Small intestine (tissue), 16 donors: ENCODE measurements at places on chromosomes 13 and 19.

DNA sequence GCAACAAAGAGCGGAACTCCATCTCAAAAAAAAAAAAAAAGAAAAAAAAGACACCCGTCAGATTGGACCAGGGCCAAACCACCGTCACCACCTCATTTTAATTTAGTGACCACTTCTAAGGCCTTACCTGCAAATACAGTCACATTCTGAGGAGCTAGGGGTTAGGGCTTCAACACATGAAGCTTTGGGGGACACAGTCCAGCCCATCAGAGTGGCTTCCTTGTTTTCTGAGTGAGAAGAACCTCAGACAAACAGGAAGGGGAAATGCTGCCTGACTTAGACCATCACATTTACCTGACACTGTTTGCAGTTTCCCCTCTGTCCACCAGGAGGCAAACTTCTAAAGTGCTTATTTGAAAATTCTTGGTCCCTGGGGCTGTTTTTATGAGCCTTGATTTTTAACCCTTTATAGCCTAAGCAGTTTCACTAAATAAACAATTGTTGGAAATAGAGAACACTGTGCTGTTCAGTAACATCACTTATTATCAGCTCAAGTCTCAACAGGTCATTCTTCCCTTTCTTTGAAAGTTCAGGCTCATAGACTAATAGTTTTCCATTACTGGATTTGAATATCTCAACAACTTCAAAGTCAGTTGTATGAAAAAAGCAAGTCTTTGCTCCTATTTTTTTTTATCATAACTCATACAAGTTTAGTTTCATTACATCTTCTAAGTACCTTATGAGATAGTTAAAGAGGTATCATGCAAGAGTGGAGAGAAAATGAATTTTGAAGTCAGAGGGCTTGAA, 74.9 kb upstream of the WASF3 start:
- peak; percentile 72 for DNase-seq
- H3K4me1 ChIP-seq = no peaks in the 10 kb centered on the region
- H3K27me3 ChIP-seq = no peaks in the 10 kb centered on the region
- H3K4me3 ChIP-seq = no peak overlapping the region
- no peak overlapping the region for H3K27ac ChIP-seq
- no peaks in the 10 kb centered on the region for H3K36me3 ChIP-seq

DNA sequence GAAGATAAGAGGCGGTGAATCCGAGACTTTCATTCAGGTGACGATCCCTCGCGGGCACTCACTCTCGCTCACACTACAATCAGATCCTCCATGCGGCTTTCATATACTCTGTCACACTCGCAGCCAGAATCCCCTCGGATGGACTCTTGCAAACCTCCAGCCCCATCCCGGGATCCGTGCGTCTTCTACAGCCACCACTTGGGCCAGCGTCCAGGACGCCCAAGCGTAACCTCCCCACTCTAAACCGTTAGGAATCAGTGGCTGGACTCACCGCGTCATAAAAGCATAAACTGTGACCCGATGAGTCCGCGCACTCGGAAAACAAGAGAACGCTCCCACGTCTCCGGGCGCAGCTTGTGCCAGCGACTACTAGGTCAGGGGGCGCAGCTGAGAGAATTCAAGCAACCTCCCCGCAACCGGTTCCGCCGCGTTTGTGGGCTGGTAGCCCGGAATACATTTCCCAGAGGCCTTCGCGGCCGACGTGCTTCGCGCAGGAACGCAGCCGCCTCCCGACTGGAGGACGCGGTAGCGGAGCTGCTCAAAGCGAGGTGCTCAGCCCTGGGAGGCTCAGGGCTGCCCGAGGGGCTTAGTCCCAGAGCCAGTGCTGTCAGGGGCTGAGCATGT, 27.6 kb downstream of the ZNF607 start:
- peak overlapping the region; percentile 42 for H3K4me3 ChIP-seq
- no peaks in the 10 kb centered on the region for H3K36me3 ChIP-seq
- H3K27ac ChIP-seq = no peak overlapping the region
- peak; percentile 54 for DNase-seq
- H3K27me3 ChIP-seq = no peaks in the 10 kb centered on the region

DNA sequence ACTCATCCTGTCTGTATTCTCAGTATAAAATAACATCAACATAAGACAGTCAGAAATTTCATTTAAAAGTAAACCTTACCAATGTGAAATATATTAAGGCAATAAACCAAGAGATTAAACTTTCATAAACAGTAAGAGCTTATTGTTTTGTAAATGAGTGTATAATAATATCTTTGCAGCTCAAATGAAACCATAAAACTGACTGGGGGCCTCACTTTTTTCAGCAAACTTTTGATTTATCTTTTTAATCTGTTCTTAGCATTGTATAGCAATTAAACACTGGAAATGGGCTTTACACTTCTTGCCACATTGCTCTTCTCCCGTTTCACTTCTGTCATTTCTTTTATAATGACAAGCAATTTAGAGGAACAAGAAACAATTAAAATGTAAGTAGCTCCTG, 580.3 kb downstream of the GPC6 start:
- no peaks in the 10 kb centered on the region for H3K36me3 ChIP-seq
- H3K27me3 ChIP-seq = no peaks in the 10 kb centered on the region
- H3K4me1 ChIP-seq = no peaks in the 10 kb centered on the region
- DNase-seq = no peak
- H3K27ac ChIP-seq = no peak overlapping the region

DNA sequence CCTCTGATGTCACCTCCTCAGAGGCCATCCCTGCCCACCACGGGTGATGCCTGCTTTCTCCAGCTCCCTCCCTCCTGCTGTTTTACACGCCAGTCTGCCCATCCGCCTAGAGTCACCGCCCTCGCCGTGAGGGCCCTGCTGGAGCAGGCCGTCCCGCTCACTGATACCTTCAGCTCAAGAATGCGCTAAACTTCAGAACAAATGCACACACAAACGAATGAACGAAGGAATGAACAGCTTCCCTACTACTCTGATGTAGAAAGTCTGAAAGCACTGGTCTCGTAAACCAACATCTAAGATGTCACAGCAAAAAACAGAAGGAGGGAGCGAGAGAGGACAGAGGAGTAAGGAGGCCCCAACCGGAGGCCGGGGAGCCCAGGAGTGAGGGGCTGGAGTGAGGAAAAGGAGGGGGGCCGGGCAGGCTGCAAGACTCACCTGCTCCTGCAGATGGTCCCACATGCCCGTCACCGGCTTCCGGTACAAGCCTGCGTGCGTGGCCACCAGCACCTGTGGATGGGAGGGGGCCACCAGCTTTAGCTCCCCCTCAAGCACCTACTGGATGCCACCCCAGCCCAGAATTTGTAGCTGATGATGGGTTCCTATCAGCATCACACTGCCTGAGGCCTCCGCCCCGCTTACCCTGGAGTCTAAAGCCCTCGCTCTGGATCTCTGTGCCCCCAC, 4.0 kb downstream of the PNKP start:
- no peaks in the 10 kb centered on the region for H3K27me3 ChIP-seq
- no peak overlapping the region for H3K27ac ChIP-seq
- peaks cover 66% of the 10 kb centered on the region for H3K36me3 ChIP-seq
- H3K4me3 ChIP-seq = no peak overlapping the region
- peaks cover 6% of the 10 kb centered on the region for H3K4me1 ChIP-seq

- no peaks in the 10 kb centered on the region for H3K4me1 ChIP-seq
- no peak for DNase-seq
- no peak overlapping the region for H3K27ac ChIP-seq
- no peaks in the 10 kb centered on the region for H3K36me3 ChIP-seq
These were observed 16.4 kb upstream of the ZNF331 start for GRCh38 chr19:53521373-53522202.

DNA sequence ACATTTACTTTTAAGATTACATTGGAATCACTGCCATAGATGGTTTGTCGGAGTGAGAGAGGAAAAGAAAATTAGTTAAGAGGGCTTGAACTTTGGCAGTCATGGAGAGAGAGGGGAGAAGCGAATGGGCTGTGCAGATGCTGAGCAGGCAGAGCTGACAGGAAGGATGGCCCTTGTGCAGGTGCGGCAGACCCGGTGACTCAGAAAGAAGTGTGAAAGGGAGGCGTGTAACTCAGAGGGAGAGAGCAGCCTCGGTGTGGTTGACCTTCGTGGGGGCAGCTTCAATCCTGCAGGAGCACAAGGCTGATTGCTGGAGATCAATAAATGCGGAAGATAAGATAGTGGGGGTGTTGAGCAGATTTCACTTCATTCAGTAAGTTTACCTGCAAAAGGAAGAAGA, 76.9 kb downstream of the TNFSF13B start:
- H3K36me3 ChIP-seq = no peaks in the 10 kb centered on the region
- no peaks in the 10 kb centered on the region for H3K27me3 ChIP-seq
- peaks cover 3% of the 10 kb centered on the region for H3K4me1 ChIP-seq

- no peak for DNase-seq
- H3K27ac ChIP-seq = no peak overlapping the region
- H3K36me3 ChIP-seq = no peaks in the 10 kb centered on the region
- peaks cover 23% of the 10 kb centered on the region for H3K4me1 ChIP-seq
- peaks cover 50% of the 10 kb centered on the region for H3K27me3 ChIP-seq
These were observed 8.4 kb downstream of the COMP start for GRCh38 chr19:18782559-18783225.

- no peak overlapping the region for H3K4me3 ChIP-seq
- no peaks in the 10 kb centered on the region for H3K36me3 ChIP-seq
- no peaks in the 10 kb centered on the region for H3K27me3 ChIP-seq
- DNase-seq = no peak
- no peaks in the 10 kb centered on the region for H3K4me1 ChIP-seq
- H3K27ac ChIP-seq = no peak overlapping the region
These were observed 570.3 kb downstream of the PCDH9 start for GRCh38 chr13:66659701-66660467.

DNA sequence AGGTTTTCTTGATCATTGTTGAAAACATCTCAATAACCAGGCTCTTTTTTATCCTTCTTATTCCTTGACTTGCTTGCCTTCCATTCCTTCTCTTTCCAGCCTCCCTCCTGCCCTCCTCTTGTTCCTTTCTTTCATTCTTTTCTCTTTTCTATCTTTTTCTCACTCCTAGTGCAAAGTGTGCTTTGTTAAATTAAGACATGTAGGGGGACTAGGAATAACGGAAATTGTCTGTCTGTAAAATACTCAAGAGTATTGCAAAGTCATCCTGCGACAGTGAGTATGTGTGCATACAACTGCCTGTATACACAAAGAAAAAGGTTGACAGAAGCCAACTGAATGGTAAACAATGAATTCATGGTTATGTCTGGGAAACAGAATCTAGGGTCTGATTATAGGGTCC, 70.1 kb downstream of the LRRC63 start:
- H3K36me3 ChIP-seq = no peaks in the 10 kb centered on the region
- no peaks in the 10 kb centered on the region for H3K27me3 ChIP-seq
- no peaks in the 10 kb centered on the region for H3K4me1 ChIP-seq
- H3K27ac ChIP-seq = no peak overlapping the region
- DNase-seq = no peak

GRCh38 chr13:98879957-98880356, 97.9 kb downstream of the DOCK9 start:
- no peak overlapping the region for H3K4me3 ChIP-seq
- H3K27me3 ChIP-seq = no peaks in the 10 kb centered on the region
- no peak overlapping the region for H3K27ac ChIP-seq
- no peak for DNase-seq
- peaks cover 63% of the 10 kb centered on the region for H3K36me3 ChIP-seq

GRCh38 chr19:1651568-1652291, 685 bp downstream of the TCF3 start:
- peak overlapping the region; percentile 92 for H3K4me3 ChIP-seq
- DNase-seq = peak; percentile 66
- H3K36me3 ChIP-seq = peaks cover 36% of the 10 kb centered on the region
- H3K4me1 ChIP-seq = no peaks in the 10 kb centered on the region

GRCh38 chr19:33933931-33934330, 137.3 kb downstream of the KCTD15 start:
- no peaks in the 10 kb centered on the region for H3K4me1 ChIP-seq
- no peaks in the 10 kb centered on the region for H3K27me3 ChIP-seq
- no peak overlapping the region for H3K27ac ChIP-seq
- DNase-seq = no peak
- H3K36me3 ChIP-seq = no peaks in the 10 kb centered on the region
- no peak overlapping the region for H3K4me3 ChIP-seq

GRCh38 chr13:93265800-93266199, 39.2 kb downstream of the GPC6 start:
- H3K27ac ChIP-seq = no peak overlapping the region
- H3K4me1 ChIP-seq = peaks cover 2% of the 10 kb centered on the region
- no peak overlapping the region for H3K4me3 ChIP-seq
- H3K36me3 ChIP-seq = peaks cover 3% of the 10 kb centered on the region

DNA sequence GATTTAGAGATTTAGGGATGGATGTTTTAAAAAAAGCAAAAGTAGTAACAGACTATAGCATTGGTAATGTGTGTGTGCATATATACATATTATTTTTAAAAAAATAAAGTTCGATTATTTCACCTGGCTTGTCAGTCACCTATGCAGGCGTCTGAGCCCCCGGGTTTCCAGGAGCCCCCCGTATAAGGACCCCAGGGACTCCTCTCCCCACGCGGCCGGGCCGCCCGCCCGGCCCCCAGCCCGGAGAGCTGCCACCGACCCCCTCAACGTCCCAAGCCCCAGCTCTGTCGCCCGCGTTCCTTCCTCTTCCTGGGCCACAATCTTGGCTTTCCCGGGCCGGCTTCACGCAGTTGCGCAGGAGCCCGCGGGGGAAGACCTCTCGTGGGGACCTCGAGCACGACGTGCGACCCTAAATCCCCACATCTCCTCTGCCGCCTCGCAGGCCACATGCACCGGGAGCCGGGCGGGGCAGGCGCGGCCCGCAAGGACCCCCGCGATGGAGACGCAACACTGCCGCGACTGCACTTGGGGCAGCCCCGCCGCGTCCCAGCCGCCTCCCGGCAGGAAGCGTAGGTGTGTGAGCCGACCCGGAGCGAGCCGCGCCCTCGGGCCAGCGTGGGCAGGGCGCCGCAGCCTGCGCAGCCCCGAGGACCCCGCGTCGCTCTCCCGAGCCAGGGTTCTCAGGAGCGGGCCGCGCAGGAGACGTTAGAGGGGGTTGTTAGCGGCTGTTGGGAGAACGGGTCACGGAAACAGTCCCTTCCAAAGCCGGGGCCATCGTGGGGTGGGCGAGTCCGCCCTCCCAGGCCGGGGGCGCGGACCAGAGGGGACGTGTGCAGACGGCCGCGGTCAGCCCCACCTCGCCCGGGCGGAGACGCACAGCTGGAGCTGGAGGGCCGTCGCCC, 840 bp upstream of the CCNA1 start:
- H3K36me3 ChIP-seq = no peaks in the 10 kb centered on the region
- H3K4me1 ChIP-seq = no peaks in the 10 kb centered on the region
- H3K27ac ChIP-seq = no peak overlapping the region
- peaks cover 4% of the 10 kb centered on the region for H3K27me3 ChIP-seq
- peak overlapping the region; percentile 17 for H3K4me3 ChIP-seq

GRCh38 chr13:43072394-43072793, 49.0 kb downstream of the DNAJC15 start:
- H3K27ac ChIP-seq = no peak overlapping the region
- no peaks in the 10 kb centered on the region for H3K27me3 ChIP-seq
- H3K4me3 ChIP-seq = no peak overlapping the region
- peaks cover 1% of the 10 kb centered on the region for H3K36me3 ChIP-seq
- DNase-seq = no peak
- peaks cover 6% of the 10 kb centered on the region for H3K4me1 ChIP-seq
